ENCODE measurements at places on chromosomes 5 and 9.

DNA sequence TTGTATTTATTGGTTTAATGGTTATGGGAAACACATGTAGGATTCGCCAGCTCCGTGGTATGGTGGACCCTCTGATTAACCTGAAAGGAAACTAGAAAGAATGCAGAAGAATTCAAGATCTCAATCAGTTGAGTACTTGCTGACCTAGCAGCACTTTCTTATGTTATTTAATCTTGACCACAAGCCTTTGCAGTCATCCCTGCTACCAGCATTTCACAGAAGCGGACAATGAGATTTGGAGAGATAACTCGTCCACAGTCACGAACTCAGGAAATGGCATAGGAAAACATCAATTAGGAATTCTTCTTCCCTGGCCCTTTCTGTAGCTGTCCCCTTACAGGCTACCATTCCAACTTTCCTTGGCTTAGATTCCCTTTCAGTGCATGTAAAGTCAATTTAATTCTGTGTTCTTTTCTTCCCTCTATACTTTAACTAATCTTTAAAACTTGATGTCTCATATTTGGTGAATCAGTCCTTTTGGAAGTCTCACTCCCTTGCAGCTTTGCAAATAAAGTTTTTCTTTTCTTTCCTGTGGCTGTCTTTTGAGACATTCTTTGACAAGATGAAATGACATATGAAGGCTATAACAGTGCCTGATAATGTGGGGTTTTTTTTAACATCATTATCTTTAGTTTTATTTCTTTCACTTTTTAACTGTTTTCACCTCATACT is 1.3 kb upstream of the SLC44A1 start:
- no peak for DNase-seq

DNA sequence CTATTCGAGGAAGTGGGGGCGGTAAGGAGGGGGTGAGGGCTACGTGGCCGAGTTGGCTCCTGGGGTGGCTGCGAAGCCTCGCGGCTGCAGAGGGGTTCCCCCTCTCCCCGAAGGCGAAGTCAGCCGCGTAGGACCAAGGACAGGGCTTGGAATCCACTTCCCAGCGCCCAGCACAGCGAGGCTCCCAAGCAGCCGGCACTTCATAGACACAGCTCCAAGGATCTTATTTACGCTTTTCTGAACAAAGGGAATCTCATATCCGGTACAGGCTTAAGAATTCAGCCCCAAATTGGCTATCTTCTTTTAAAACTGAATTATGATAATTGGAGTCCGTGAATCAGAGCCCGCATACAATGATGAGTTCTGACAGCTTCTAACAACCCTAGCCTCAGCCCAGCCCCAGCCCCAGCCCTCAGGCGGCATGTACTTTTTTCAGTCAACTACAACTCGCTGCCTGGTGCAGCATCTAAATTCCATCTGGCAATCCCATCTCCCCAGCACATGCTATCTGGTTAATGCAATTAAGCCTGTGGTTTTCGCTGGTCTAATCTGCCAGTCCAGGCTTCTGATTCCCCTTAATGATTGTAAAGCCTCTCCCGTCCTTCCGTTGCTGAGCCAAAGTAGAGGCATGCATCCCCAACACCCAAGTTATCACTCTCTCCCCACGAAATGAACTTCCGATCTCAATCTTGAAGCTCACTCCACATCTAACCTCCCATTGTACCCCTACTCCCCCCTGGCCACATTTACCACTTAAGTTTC is 1.0 kb downstream of the ELAVL2 start:
- DNase-seq, result no peak

DNA sequence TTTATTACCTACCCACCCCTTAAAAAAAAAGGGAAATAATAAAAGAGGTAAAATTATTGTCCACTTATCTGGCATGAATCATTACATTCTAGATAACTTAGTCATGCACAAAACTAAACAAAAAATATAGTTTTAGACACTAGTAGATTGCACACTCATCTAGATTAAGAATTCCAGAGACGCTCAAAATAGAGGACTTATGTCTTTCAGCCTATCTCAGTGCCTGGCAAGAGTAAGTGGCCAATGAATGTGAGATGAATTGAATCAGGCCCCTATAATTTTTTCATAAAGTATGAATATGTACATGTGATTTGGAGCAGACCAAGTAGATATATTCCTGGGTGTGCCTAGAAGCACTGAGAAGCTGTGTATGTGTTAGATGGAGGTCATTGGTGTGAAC is 2.0 kb upstream of the RXFP3 start:
- DNase-seq, result no peak

DNA sequence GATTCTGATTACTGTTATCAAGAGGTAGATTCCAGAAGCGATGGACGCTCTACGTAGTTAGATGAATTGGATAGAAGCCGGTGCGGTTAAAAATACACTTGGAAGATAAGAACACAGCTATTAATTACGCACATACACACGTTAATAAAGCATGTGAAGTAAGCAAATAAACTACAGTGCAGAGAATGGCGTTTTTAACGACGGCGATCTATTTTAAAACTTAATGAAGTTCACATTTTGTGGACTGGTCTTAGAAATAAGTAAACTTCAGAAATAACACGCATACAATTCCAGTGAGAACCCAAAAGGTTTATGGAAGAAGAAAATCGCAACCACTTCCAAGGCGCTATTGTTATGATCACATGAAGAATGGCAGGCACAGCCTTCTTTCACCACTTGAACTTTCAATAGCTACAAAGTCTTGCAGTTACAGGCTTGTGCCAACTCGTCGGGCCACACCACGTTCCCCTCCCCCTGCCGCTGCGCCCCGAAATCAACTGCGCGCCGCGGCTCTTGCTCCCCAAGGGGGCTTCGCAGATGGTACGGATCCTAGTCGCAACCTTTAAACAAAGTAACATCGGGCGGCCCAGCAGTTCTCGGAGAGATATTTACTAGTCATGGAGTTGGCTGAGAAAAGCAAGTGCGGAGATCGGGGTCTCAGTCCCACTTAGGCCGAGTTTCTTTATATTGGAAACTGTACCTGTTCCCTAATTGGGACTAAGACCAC is 866 bp upstream of the SEMA6A start:
- no peak for DNase-seq

DNA sequence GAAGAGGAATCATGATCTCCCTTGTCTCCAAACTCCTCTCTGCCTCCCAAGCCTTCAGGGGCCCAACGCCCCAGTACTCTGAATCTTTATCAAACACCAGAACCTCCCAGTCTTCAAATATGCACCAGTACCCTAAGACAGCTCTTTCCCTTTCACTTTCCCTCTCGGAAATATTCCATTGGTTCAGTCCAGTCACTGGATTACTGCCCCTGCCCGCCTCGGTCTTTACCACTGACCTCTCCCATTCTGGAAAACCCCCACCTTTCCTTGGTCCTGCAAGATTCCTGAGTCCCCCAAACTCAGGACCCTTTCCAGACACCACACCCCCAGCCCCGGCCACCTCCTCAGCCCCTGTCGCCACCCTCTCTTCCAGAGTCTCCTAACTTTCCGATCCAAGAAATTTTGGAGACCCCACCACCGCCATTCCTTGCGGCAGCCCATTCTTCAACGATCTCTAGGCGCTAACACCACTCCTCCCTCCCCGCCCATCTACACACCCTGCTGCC is 674 bp downstream of the C5orf15 start:
- peak; percentile 28 for DNase-seq

DNA sequence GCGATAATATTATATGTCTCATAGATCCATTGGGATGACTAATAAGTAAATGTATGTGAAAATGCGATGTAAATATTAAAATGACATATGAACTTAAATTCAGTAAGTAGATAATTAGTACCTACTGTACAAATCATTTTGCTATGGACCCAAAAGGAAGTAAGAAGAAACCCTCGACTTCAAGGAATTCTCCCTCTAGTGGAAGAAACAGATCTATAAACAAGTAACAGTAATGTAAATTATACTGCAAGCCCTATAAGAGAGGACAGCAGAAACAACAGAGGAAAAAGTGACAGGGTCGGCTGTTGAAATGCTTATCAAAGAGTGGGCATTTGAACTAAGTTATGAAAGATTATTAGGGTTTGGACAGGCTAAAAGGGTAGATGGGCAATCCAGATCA is 320.3 kb downstream of the DMAC1 start:
- no peak for DNase-seq

DNA sequence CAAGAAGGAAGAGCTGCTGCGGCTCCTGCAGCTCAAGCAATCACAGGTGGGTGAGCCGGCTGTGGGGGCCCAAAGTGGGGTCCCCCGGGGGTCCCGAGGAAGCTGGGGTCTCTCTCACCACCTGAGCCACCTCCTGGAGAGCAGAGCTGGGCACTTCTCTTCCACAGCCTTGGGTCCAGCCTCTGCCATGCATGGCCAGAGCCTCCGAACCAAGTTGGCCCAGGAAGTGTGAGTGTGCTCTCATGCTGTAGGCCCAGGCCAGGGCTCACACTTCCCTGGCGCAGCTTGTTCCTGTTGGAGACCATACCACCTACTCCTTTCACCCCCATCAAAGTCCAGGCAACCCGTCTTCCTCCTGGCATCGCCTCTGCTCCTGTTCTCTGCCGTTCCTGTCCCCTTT is 19.7 kb downstream of the HMCN2 start:
- no peak for DNase-seq

- DNase-seq, result no peak
Observed at GRCh38 chr9:122015170-122015821, 77.8 kb downstream of the TTLL11 start.

GRCh38 chr5:79508354-79508753 is 5.6 kb downstream of the HOMER1 start:
- DNase-seq, result no peak

GRCh38 chr5:125390326-125390725 is 643.9 kb upstream of the ZNF608 start:
- no peak for DNase-seq

- peak; percentile 70 for DNase-seq
Observed at GRCh38 chr9:86099701-86100364, 475 bp upstream of the GOLM1 start.

- no peak for DNase-seq
Observed at GRCh38 chr5:168674893-168675482, 95.8 kb upstream of the PANK3 start.

GRCh38 chr9:137721899-137722298 is 103.1 kb downstream of the EHMT1 start:
- DNase-seq, result no peak

- DNase-seq, result no peak
Observed at GRCh38 chr9:98619788-98620187, 88.9 kb downstream of the GABBR2 start.

- DNase-seq, result peak; percentile 94
Observed at GRCh38 chr5:180071531-180072255, at the start of gene RNF130. RNF130 (minus strand) TSS chr5:180071759; CDS start chr5:180071702, 57 bp downstream.

DNA sequence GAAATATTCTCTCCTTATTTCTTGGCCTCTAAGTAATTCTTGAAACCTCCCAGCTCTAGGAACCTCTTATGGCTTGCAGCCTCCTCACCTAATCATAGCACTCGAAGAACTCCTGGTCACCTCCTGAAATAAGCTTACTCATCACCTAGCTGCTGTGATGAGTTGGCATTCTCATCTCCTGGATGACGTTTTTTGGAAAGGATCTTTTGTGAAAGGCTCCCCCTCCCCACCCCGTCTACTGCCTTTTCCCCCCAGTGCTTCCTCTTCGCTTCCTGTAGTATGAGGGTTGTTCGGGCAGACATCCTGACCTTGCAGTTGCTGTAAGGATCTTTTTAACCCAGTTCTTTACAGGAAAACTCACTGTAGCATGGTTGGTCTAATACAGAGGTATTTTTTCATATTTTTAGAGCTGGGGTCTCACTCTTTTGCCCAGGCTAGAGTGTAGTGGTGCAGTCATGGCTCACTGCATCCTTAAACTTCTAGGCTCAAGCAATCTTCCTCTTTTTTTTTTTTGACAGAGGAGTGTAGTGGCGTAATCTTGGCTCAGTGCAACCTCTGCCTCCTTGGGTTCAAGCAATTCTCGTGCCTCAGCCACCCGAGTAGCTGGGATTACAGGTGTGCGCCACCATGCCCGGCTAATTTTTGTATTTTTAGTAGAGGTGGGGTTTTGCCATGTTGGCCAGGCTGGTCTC is 41.8 kb downstream of the ARHGAP26 start:
- DNase-seq, result no peak

DNA sequence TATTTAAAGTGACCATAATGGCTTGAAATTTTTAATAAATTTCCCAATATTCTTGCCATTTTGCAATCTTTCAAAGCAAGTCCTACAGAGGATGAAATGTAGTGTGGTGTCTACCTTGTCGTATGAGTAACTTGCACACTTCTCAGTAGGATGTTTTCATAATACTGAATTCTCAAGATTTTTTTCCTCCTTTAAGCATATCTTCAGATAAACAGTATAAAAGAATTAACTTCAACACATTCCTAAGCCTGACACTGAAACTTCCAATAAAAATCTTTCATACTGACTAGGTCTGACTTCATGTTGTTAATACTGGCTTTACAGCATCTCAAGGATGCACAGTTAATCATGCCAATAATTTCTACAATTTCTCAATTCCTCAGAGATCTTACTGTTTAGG is 62.0 kb downstream of the DROSHA start:
- DNase-seq, result no peak

- DNase-seq, result no peak
Observed at GRCh38 chr9:2290382-2290781, 275.2 kb downstream of the SMARCA2 start.

DNA sequence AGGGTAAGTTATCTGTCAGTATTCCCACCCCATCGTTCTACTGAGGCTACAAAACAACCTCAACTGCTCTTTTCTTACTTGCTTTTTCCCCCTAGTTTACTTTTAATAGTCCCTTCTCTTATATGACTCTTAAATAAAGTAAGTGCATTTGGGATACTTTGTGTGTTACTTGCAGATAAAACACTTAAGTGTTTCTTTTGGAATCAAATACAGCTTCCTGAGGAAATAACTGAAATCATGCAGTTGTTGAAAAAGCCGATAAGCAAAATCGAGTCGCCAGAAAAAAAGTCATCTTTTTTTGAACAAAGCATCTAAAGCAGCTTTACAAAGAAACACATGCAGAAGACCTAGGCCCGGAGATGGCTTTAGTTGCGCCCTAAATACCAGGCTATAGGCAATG is 53.5 kb upstream of the EPB41L4A start:
- DNase-seq, result no peak

- no peak for DNase-seq
Observed at GRCh38 chr5:32840606-32841005, 129.5 kb downstream of the NPR3 start.

DNA sequence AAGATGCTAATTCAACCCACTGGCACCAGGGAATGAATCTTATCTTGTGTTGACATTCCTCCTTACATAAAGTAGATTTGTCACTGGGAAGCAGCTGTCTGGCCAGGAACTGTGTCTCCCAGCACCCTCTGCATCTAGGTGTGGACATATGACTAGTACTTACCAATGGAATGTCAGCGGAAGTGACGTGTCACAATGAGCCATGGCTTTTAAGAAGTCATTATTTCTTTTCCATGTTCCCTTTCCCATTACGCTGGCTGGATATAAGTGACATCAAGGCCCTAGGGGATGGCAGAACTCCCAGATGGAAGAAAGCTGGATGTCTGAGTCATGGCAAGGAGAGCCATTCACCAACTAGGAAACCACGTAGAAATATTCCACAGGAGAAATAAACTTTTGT is 84.7 kb upstream of the MAST4 start:
- no peak for DNase-seq

DNA sequence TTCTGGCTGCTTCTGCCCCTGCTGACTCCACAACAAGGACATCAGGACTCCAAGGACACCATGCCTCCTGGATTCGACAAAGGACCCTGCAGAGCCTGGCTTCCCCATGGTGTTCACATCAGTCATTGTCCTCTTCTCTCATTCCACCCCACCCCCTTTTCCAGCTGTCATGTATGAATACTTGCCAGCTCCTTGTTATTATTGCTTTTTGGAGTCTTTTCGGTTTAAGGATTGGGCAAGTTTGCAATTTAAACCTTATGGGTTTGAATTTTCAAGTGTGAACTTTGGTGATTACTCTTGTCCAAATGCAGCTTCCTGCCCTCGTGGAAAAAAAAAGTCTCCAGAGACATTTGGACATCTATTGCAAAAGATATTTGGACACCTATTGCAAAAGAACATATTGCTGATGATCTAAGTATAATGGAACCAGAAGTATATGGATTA is 14.2 kb upstream of the LVRN start:
- peak; percentile 76 for DNase-seq
